ENCODE measurements at places on chromosomes 16 and 17.

DNA sequence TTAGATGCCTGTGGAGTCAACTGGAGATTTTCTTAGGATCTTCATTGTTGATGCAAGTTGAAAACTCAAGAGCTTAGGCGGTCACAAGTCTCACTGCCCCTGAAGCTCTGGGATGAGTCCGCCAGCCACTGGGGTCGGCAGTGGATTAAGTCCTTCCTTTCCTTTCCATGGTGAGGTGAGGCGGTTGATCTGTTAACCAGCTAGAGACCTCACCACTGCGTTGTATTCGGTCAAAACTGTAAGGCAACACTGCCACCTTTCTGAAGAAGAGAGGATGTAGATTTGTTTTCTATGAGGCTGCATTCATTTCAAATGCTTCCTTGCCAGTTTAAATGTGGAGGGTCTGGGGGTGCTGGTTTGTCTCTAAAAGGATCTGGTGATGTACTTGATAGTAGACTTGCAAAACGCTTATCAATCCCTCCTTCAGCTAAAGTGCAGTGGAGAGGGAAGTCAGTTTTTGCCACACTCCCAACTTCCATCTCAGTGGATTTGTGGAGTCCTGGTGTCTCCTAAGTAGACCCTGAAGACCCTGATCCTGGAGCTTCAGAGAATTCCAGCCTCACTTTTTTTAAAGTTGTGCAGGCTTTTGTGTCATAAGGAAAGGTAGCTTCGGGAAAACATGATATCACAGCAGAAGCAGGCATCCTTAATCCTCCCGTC lies 1.7 kb downstream of the MYOCD start:
- no peak for DNase-seq

DNA sequence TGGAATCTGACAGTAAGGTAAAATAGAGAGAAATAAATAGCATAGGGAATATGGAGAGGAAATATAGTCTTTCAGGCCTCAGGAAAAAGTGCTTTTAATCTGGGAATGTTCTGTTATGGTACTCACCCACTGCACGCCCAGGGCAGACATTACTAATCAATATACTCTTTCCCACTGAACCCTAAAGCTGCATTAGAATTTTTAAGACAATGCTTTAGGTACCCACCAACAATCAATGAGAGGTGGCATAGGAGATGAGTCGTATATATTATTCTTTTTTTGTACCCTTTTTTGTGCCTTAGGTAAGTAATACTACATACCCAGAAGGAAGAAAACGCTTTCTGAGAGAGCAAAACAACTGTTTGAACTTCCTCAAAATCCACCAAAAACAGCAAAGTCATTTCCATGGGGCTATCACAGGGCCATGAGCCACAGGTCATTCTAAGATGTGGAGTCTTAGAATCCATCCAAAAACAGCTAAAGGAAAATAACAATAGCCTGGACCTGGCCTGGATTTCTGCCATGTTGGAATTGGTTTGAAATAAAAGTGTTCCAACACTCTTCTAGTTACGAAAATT lies 542.1 kb downstream of the XYLT1 start:
- DNase-seq, result no peak

DNA sequence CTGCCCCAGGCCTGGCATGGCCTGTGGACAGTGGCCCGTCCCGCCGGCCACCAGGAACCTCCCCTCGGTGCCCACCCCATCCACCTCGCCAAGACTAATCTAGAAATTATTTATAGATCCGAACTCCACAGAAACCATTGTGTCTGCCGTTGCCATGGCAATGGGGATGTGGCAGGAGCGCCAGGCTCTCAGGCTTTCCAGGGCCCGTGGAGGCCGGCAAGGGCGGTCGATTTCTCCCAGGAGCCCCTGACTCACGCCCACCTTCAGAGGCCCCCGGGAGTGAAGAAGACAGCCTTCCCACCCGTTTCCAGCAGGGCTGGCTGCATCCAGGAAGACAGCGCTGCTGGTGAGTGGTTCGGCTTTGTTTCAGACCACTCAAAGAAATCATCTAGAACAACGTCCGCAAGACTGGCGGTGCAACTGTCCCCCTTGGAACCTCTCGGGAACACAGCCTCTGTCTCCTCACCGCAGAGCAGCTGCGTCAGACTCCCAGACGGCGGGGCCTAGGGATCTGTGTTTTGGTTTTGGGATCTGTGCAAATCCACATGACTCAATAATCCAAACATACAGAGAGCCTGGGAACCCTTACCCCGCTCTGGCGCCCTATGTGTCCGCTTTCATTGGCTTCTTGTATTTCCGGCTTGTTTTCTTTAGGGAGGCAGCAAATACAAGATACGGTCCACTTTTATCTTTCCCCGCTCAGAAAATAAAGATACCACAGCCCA lies 48.5 kb upstream of the ZCCHC14 start:
- no peak for DNase-seq

DNA sequence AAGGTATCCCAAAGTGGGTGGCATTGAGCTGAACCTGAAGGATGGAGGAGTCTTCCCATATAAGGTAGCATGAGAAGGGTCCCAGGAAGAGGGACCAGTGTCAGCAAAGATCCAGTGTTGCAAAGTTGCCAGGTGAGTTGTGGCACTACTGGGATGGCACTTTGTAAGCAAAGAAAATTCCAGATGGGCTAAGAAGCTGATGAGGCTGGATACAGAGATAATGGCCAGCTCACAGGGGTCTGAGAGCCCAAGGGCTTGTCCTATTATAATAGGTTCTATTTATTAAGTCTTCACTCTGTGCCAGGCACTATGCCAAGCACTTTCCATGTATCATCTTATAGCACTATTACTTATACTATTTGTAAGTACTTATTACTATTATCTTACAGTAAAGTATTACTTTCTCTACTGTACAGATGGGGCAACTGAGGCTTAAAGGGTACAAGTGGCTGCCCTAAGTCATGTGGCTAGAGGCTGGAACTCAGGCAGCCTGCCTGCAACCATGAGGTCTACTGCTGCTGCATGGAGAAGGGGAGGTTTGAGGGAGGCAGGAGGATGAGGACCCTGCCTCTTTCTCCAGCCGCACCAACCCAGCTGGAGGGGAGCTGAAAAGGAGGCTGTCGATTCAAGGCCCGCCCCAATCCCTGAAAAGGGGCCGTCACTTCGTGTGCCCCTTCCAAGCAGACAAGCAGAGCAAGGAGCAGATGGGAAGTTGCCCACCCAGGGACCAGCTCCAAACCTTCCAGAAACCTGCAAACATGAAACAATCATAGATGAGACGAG lies 86.5 kb downstream of the C16orf78 start:
- peak; percentile 37 for DNase-seq

Measured in vagina (tissue), 2 donors.